ENCODE measurements at places on chromosomes 4 and X.

DNA sequence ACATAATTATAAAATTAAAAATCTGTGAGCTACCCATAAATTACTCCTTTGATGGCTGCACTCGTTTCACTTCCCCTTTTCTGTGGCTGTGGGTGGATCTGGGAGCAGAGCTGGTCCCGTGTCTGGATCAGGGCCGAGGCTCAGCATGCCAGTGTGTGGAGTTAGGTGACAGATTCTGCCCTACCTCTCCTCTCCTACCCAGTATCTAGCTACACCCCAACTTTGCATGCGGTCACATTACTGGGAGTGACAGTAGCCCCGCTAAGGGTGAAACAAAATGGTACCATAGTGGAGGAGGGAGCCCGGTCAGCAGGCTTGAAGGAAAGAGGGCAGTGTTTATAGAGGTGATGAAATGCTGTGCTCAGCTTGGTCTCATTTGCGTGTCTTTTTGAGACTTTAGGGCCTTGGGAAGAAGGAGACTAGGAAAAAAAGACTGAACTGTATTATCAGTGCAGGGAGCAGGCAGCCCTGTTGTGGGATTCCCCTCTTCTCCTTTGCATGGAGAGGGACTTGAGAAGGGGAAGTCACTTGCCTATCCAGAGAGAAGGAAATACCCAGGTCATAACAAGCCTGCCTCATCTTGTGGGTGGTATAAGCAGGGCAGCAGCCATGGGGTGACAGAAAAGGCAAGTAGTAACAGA is 48.4 kb downstream of the ARHGAP10 start:
- DNase-seq: peak; percentile 39

GRCh38 chr4:103144926-103145325 is 45.3 kb upstream of the BDH2 start:
- DNase-seq: no peak

- DNase-seq: no peak
Observed at GRCh38 chrX:135112096-135112729, 8.1 kb downstream of the ETDB start.

- no peak for DNase-seq
Observed at GRCh38 chr4:72569719-72570235, 756 bp upstream of the ADAMTS3 start.

DNA sequence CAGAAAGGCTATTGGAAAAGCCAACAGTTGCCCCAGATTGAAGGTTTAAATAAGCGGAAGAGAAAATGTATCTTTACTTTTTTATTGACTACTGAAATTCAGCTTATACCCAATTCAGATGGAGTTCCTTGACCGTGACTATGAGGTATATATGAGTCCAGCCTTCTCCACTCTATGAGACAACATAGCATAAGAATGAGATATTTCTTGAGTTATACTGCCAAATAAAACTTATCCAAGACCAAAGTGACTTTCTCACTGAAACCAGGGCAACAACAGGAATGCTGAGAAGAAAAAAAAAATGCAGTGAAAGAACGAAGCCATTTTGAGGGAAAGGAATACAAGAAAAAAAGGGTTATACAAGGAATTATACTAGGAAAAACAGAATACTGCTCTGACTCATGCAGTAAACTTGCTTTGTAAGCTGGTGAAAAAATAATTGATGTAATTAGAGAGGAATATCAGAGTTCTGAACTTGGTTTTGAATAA is 16.3 kb upstream of the PDK3 start:
- no peak for DNase-seq

DNA sequence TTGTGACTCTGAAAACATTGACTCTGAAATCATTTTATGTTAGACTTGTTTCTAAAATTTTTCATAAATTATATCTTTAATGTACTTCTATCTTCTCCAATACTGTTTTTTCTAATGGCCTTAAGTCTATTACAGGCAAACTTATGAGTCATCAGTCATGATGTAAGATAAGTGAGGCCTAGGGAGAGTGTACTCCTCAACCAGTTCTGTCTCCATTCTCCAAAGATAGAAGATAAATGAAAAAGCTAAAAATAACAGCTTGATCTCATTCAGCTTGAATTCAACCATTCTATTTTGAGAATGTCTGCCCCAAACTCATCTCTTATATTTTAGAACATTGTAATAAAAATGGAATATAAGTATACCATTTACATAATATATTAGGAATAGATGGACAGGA is 34.5 kb downstream of the STBD1 start:
- no peak for DNase-seq

DNA sequence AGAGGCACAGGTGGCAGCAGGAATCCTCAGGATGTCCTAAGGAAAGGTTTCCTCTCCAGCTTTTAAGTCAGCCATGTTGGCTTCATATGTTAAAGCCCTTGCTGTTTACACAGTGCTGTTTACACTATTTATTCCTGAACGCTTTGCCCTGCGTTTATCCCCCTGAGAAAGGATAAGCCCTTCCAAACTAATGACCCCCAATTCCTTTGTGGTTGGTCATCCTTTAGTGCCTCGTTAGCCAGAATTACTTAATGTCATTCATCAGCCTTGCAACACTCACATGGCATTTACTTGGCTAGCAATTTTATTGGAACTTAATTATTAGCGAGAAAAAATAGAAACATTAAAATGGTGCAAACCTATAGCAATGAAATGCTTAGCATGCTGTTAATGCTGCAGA is 23.8 kb downstream of the VCX2 start:
- DNase-seq: no peak

DNA sequence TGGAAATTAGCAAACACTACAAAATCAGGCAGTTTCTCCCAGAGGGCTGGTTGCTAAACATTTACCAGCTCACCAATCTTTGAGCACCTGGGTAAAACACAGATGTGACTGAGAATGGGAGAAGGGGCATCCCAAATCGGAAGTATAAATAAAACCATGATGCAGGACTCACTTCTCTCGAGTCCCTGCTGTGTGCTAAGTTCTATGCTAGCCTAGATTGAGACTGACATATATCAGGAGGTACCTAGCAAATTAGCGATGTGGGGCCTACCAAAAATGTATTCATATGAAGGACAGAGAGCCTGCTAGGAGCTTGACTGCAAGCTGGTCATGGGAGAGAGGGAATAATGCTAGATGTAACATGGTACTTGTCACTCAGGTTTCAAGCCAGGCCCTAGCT is 171.9 kb upstream of the PGRMC2 start:
- DNase-seq: no peak

DNA sequence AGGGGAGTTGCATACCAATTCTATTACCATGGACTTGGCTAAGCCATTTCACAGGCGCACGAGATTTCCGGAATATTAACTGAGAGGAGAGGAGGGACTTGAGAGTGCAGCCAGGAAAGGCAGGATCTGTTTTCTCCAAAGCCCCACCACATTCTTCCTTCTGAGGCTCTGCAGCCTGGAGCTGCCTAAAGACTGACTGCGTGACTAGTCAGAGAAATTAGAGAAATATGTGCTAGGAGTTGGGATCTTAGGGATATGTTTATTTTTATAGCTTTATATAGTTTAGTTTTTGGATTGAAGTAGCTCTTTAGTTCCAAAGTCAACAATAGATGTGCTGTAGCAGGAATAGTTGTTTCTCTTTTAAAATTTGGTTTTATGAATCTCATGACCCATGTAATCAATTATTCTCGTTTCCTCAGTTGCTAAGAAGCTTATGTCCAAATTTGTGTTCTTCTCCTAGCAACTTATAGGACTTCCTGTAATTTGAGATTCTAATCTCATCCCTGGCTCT is 300.1 kb upstream of the DDX53 start:
- no peak for DNase-seq

DNA sequence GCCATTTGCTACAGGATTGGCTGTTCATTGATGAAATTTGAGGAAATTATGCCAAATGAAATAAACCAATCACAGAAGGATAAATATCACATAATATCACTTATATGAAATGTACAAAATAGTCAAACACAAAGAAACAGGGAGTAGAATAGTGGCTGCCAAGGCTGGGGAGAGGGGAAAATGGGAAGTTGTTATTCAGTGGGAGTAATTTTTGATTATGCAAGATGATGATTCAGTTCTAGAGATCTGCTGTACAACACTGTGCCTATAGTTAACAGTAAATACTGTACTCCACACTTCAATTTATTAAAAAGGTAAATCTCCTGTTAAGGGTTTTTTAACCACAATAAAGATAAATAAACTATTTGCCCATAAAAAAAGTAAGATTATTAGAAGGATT is 101.1 kb downstream of the TMA16 start:
- DNase-seq: no peak

DNA sequence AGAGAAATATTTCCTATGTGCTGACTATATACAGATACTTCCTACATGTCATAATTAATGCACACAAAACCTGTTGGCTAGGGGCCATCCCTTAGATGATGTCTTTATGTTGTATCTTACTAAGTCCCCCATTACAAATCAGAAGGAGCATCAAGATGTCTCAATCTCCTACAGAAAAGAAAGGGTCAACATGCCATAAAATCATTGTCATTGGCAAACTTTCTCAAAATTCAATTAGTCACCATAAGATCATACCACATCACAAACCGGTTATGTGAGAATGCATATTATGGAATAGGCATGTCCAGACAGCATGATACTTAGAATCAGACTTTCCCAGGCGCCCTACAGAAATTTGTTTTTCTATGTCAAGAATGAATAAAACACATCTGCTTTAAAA is 175.2 kb upstream of the TET2 start:
- DNase-seq: no peak

DNA sequence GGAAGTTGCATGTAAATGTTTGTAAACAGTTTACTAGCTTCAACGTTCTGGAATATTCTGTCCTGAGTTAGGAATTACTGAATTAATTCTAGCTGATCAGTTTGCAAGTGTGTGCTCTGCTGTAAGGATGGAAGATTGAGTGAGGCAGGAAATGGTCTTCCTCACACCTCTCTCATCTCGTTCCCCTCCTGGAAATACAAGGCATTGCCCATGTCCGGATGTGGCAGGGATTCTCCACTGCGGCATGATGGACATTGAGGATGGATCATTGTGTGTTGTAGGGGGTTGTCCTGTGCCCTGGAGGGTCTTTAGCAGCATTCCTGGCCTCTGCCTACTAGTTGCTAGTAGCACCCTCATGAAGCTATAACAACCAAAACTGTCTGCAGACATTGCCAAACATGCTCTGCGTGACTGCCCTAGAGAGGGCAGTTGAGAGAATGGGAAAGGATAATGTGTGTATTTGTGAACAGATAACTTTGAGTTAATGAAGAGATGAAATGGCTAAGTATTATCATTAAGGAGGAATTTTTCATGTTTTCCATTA is 12.6 kb downstream of the CA5B start:
- peak; percentile 32 for DNase-seq

- no peak for DNase-seq
Observed at GRCh38 chr4:73193155-73193554, 65.4 kb downstream of the ANKRD17 start.

- DNase-seq: no peak
Observed at GRCh38 chrX:30822068-30822681, 66.9 kb downstream of the TAB3 start.

DNA sequence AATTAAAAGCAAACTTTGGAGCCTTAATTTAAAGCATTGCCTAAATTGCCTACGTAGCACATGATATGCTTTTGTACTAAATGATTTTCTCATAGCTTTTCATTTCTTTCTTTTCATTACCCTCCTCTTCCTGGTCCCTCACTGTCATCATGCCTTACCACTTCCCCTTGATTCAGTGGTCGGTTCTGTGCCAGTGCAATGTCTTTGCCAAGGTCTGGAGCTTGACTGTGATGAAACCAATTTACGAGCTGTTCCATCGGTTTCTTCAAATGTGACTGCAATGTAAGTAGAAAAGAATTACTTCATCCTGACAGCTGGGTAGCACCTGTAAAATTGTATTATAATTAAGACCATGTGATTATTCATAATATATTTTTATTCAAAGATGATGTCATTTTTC is 72.5 kb downstream of the C4orf46 start:
- DNase-seq: no peak

- DNase-seq: no peak
Observed at GRCh38 chr4:165986956-165987698, 114.1 kb downstream of the TLL1 start.

DNA sequence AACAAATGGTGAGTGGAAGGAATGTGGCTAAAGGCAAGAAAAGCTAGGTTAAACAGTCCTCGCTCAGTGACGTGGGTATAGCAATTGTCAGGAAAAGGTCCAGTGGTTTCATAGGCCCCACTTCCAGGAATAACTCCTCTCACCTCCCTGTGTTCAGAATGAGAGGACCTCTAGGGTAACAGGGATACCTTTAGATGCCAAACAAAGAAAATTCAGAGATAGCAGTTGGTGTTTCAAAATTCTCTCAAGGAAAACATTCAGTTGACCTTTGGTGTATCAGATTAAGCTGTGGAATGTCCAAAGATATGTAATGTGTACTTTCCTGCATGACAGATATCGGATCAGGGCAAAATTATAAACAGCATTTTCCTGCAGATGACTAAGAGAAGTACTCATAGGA is 155.9 kb downstream of the ARHGAP6 start:
- DNase-seq: no peak

GRCh38 chr4:112894951-112895350 is 154.5 kb upstream of the ANK2 start:
- no peak for DNase-seq

DNA sequence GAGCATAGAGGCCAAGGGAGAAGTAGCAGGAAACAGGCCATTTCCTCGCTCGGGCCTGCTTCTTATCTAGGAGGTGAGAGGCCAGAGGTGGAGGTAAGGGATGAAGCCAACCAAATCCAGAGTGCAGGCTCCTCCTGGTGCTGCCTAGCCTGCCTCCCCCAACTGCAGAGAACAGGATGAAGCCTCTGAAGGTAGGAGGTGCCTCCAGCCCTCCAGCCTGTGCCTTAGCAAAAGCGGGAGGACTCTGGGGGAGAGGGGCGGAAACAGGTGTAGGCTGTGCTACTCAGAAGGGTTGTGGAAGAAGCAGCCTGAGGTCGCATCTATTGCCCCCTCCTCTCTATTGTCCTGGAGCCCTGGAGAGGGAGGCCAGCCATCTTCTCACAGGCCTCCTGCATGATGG is 2.9 kb upstream of the MTM1 start:
- DNase-seq: no peak

DNA sequence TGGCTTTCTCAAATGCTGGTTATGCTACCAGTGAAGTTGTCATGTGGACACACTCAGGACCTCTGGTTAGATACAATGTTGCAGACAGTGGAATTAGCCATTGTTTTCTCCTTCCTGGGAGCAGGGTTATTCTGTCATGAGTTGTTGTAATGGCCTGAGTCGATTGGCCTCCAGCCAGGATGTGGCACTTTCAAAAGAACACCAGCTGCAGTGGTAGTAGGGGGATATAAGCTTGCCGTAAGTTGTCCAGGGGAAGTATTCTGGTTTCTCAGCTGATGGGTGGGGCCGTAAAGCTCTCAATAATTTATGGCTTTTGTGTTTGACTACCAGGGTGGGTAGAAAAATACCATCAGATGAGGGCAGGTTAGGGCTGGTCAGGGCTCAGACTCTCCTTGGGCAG is 697.5 kb upstream of the GNPDA2 start:
- no peak for DNase-seq

DNA sequence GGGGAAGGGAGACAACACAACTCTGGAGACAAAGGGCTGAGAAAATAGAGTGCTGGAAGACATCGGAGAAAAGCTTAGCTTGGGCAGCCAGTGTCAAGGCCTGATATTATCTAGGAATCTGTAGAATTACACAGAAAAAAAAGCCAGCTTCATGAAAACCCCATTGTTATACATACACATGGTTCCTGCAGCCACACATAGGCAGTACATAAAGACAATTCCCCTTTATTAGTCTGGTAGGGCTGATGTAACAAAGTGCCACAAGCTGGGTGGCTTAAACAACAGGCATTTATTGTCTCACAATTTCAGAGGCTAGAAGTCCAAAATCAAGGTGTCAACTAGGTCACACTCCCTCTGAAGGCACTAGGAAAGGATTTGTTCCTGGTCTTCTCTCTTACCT is 503.5 kb downstream of the MID1IP1 start:
- DNase-seq: no peak

GRCh38 chr4:166314902-166315301 is 441.9 kb downstream of the TLL1 start:
- no peak for DNase-seq
